ENCODE measurements at places on chromosomes 16 and 17. TPM values are rescaled to one million over a fixed set of nuclear protein-coding genes. Genes with fewer than 3 reads are reported as not detected.

GRCh38 chr16:84611041-84611440, 6.8 kb downstream of the COTL1 start:
- no peak for DNase-seq
- peaks cover 94% of the 10 kb centered on the region for H3K4me1 ChIP-seq
- H3K36me3 ChIP-seq, result peaks cover 74% of the 10 kb centered on the region
- no peak overlapping the region for H3K4me3 ChIP-seq
- no peaks in the 10 kb centered on the region for H3K27me3 ChIP-seq
- H3K27ac ChIP-seq, result peak overlapping the region; percentile 51

GRCh38 chr17:72191921-72192799, 71.3 kb downstream of the SOX9 start:
- H3K36me3 ChIP-seq, result no peaks in the 10 kb centered on the region
- H3K27ac ChIP-seq, result no peak overlapping the region
- no peak overlapping the region for H3K4me3 ChIP-seq
- no peaks in the 10 kb centered on the region for H3K27me3 ChIP-seq
- DNase-seq, result no peak

DNA sequence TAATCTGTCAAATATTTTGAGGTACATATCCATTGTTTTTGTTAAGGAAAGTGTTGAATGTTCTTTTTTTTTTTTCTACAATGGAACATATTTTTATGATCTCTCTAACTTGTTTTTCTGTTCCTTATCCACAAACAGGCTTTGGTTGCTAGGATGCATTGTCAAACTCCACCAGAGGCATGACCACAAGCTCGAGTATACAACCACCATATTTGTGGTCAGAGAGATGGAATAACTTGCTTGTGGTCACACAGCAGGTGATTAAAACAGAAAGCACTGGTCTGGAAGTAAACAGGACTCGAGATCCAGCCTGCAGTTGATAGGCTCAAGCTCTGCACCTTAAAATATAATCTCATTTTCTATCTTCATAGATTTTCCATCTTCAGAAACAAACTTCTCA, 105.8 kb upstream of the ADAMTS18 start:
- no peak for DNase-seq
- H3K27me3 ChIP-seq, result peaks cover 4% of the 10 kb centered on the region
- no peak overlapping the region for H3K27ac ChIP-seq
- no peaks in the 10 kb centered on the region for H3K36me3 ChIP-seq
- no peak overlapping the region for H3K4me3 ChIP-seq

GRCh38 chr16:63774302-63774701, 1347.6 kb downstream of the CDH11 start:
- H3K27ac ChIP-seq, result no peak overlapping the region
- H3K27me3 ChIP-seq, result no peaks in the 10 kb centered on the region
- no peaks in the 10 kb centered on the region for H3K36me3 ChIP-seq
- no peak for DNase-seq

NPIPB6 gene
- total RNA-seq, result 1.8 TPM

SHCBP1 gene
- 49.0 TPM for total RNA-seq

CDYL2 gene
- total RNA-seq, result 29.4 TPM

NEK8 gene
- 3.4 TPM for total RNA-seq

Data from activated CD4-positive, alpha-beta memory T cell treated with anti-CD3 and anti-CD28 coated beads for 36 hours (primary cell).